ENCODE measurements at places on chromosomes 5 and 9.

DNA sequence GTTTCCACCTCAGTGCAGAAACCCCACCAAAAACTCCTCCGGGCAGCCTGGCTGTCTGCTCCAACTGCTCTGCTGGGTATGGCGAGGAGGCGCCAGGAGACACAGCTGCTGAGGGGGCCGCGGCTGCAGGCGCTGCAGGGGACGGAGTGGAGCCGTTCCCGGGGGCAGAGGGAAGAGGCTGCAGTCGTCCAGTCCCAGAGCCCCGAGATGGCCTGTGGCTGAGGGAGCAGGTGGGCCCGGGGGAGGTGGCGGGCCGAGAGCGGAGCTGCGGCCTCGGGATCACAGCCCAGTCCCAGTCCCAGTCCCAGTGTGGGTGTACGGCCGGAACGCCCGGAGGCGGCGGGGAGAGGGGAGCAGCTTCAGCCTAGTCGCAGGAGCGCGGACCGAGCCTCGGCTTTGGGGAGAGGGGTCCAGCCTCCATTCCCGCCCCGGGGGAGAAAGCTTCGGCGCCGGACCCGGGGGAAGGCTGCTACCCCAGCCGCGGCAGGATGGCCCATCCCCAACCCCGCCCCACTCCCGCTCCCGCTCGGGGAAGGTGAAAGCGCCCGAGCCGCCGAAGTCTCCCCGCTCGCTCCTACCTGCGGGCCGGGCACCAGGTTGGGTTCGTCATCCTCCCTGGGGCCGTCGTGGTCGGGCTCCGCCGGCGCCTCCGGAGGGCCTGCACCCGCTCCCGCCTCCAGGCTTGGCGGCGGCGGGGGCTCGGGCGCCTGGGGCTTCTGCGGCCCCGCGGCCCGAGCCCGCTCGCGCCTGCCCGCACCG is 513 bp downstream of the FAM193B start:
- DNase-seq: no peak

DNA sequence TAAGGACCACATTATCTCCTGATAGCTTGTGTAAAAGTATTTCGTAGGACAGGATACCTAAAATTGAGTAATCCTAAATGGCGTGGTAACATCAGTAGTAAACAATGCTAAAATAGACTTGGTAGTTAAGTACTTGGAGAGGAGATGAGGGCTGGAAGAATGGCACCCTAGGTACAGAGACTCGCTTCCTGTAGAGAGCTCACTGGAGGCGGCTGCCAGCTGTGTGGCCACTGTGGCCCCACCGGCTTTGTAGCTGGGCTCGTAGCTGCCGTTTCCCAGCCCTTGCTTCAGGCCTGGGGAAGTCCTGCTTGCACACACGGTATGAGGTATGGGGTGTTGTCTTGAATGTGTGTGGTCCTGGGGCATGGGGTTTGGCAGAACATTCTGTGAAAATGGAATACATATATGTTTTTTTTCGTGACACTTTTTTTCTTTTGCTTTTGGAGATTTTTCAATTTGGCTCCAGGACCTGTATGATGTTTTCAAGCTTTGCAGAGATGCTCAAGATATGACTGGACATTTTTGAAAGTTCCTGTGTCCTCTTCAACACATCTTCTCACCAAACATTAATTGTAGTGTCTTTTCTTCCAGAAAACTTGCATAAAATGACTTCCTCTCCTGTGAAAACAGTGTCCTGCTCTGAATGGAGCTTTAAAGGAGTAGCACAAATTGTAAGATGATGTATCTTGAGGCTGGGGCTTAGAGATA is 58.0 kb downstream of the RCL1 start:
- no peak for DNase-seq

GRCh38 chr5:135437796-135438560 is 9.2 kb downstream of the DCANP1 start:
- peak; percentile 85 for DNase-seq

DNA sequence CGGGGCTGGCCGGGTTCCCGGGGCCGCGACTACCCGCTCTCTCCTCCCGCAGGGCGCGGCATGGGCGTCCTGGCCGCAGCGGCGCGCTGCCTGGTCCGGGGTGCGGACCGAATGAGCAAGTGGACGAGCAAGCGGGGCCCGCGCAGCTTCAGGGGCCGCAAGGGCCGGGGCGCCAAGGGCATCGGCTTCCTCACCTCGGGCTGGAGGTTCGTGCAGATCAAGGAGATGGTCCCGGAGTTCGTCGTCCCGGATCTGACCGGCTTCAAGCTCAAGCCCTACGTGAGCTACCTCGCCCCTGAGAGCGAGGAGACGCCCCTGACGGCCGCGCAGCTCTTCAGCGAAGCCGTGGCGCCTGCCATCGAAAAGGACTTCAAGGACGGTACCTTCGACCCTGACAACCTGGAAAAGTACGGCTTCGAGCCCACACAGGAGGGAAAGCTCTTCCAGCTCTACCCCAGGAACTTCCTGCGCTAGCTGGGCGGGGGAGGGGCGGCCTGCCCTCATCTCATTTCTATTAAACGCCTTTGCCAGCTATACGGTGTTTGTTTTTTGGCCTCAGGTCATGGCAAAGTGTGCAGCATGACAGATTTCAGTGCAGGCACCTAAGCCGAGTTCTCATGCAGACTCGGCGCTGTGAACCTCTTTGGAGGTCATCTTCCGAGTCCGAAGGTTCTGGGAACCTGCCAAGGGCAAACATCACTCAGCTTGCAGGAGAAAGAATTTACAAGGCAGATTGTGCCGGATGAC is 516 bp downstream of the MRPL41 start:
- no peak for DNase-seq

GRCh38 chr5:154367101-154367500 is 78.7 kb upstream of the SAP30L start:
- peak; percentile 60 for DNase-seq

DNA sequence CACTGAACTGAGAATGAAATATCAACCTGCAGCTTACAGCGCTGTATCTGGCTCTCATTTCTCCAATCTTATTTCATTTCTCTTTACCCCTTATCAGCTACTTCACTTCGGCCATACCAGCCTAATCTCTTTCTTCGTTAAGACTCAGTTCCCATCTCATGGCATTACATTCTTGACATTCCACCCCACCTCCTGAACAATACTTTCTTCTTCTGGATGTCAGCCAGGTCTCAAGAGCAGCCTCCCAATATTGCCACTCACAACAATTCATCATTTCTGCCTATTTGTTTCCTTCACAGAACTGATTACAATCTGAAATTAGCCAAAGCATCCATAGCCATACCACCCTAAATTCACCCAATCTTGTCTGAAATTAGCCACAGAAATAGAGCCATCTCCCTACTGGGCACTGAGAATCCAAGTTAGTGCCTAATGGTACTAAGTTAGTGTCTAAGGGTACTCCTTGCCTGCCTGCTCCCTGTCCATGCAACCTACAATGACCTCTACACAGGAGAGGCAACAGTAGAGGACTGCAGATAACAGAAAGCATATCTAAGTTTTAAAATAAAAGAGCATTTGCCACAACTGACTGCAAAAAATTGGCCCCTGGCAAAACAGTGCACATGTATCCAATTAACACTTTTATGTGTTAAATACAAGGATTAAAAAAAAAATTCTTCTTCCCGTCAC is 35.2 kb downstream of the SETX start:
- DNase-seq: peak; percentile 4

GRCh38 chr5:89302102-89302891 is 419.3 kb upstream of the MEF2C start:
- no peak for DNase-seq

- DNase-seq: no peak
Measured at GRCh38 chr5:11890777-11891176, 13.5 kb downstream of the CTNND2 start.

DNA sequence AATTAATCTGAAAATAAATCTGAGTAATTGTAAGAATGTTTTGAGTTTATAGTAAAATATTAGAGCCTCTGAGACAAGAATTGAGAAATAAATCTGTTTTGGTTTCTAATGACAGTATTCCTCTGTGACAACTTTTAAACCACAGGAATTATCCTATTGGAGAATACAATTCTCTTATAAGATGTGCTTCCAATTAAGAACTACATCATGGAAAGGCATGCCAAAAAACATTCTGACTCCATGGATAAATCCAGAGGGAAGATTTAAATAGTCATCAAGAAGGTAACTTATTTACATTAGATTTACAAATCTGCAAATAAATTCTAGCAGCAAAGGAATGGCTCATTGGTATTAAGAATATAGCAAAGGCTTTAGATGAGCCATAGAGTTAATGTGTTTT is 178.3 kb upstream of the ACOT12 start:
- DNase-seq: no peak

GRCh38 chr5:177306674-177307543 is 3.3 kb downstream of the PRELID1 start:
- DNase-seq: peak; percentile 33

DNA sequence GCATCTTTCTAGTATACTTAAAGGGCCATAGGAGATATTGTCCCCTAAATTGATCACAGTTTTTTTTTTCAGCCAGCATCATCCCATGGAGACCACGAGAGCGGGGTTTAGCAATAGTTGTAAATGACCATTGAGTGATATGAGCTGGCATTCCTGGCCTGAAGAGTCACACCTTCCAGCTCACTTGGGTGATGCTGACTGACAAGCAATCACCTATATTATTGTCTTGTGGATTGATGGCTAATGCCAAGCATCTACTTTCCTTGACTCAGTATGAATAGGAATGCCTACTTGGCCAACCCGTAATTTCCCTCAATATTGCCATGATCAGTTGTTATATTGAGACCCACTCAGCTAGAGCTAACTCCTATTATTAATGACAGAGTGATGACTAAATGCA is 70.5 kb downstream of the ADAMTSL1 start:
- no peak for DNase-seq

GRCh38 chr9:132005899-132006298 is 73.8 kb downstream of the MED27 start:
- no peak for DNase-seq

- DNase-seq: no peak
Measured at GRCh38 chr5:139023286-139023685, 148.2 kb upstream of the LRRTM2 start.

DNA sequence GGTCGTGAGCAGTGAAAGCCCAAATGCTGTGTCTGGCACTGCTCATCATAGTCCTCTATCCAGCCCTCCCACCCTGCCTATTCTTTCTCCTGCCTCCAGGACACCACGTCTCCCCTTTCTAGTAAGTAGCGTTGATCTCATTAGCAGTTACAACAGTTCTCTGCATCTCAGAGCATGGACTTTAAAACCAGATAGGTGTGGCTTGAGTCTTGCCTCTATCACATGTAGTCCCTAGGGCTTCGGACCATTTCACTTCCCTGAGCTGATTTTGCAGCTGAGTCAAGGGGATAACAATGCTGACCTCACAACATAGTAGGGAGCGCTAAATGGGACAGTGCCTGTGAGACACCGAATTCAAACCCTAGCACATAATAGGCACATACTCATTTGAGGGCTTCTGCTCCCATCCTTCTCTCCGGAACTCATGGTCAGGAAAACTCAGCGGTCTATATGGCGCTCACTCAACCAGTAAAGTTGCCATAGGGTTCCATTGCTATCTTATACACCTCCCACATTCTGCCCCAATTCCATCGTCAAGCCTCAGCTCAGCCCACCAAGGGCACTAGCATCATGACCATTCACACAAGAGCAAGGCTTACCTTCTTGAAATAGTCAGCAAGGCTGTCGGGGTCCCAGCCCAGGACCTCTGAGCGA is 515 bp downstream of the LCP2 start:
- no peak for DNase-seq

- no peak for DNase-seq
Measured at GRCh38 chr9:137297966-137298365, 4.1 kb downstream of the NRARP start.

GRCh38 chr5:164578911-164579310 is 1073.5 kb downstream of the MAT2B start:
- no peak for DNase-seq

DNA sequence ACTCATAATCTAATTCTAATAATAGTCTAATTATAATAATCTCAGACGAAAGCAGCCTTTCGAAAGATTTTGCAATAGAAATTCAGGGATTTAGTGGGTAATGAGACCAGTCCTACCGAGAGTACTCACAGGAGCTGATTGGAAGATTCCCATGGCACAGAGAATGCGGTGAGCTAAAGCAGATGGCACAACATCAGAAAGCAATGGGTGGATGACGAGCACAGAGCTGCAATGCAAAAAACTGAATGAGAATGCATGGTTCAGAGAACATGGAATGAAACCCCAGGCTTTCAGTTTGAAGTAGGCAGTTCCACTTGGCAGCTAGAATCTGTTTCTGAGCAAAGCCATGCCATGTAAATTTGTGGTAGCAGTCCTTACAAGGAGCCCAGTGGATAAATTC is 78.2 kb upstream of the SPINK5 start:
- no peak for DNase-seq

- no peak for DNase-seq
Measured at GRCh38 chr5:2991884-2992283, 240.4 kb upstream of the IRX2 start.

DNA sequence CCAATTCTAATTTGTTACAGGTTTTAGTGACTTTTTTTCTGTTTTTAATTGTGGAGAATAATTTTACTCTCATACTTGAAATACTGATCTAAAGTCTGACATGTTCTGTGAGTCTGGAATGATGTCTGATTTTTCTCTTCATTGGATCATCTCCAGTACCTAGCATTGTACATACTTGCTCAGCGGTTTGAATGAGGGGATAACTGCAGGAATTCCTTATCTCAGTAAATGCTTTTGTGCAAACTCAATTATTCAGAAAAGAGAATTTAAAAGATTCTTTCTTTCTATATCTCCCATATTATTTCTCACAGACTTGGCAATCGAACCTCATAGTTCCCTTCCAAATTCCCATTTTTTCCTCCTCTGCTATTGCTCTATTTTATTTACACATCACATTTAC is 397.9 kb upstream of the SGCD start:
- no peak for DNase-seq

DNA sequence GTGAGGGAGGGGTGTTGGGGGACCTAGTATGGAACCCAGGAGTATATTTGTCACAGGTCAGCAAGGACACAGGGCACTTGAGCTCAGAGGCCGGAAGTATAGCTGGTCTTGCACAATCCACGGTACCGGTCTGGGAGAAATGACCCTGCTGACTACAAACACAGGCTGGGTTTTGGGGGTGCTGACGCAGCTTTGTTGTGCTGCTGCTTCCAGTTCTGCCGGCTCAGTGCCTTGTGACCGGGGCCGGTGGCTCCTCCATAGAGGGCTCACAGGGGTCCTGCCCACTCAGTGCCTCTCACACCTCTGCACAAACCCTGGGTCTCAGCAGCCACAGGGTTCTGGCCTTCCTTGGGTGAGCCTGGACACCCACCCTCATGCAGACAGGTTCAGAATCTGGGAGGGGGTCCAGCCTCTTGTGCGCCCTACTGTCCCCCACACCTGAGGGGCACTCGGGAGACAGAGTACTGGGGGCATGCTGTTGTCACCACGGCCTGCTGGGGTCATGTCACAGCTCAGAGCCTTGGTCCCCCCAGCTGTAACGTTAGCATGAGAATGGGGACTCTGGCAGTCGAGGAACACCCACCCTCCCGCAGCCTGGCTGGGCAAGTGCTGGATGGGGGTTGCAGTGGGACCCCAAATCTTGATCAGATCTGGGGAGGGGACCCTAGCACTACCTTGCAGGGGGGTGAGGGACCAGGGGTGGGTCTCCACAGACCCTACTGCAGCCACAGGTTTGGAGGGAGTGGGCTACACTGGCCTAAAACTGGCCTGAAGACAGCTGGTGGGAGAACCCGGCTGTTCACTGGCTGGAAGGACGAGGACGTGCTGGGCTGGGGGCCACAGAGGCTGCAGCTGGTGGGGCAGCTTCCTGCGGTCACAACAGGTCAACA is 17.7 kb downstream of the NINJ1 start:
- DNase-seq: no peak
